Purkinje cell (primary cell): ENCODE measurements at places on chromosomes 12 and 14. TPM values are rescaled to one million over a fixed set of nuclear protein-coding genes. Genes with fewer than 3 reads are reported as not detected.

Gene SPIC
- not detected in 2 replicates for polyA plus RNA-seq

Gene AKAP5
- polyA plus RNA-seq = 0.28 and 3.8 TPM in 2 replicates

Gene GNB3
- polyA plus RNA-seq = 0.29 and 1.1 TPM in 2 replicates

Gene SNRPF
- 57.3 and 69.6 TPM in 2 replicates for polyA plus RNA-seq

Gene ADCY4
- polyA plus RNA-seq = 0.99 TPM in 1 of 2 replicates, not detected in the other

Gene ALX1
- not detected in 2 replicates for polyA plus RNA-seq

Gene RAPGEF3
- 0.04 and 1.0 TPM in 2 replicates for polyA plus RNA-seq

Gene TOMM20L
- polyA plus RNA-seq = not detected in 2 replicates

Gene TAS2R13
- 0.20 and 0.54 TPM in 2 replicates for polyA plus RNA-seq

Gene ANO4
- 215 and 244 TPM in 2 replicates for polyA plus RNA-seq

Gene ARF6
- polyA plus RNA-seq = 40.9 and 41.1 TPM in 2 replicates

Gene CD27
- 1.6 TPM in 1 of 2 replicates, not detected in the other for polyA plus RNA-seq

Gene ARHGDIB
- 8.2 TPM in 1 of 2 replicates, not detected in the other for polyA plus RNA-seq

Gene ASB2
- polyA plus RNA-seq = not detected in 2 replicates

Gene SERPINA10
- polyA plus RNA-seq = 0.84 and 1.7 TPM in 2 replicates

Gene CLEC4C
- not detected in 2 replicates for polyA plus RNA-seq

Gene PLXNC1
- polyA plus RNA-seq = 2.1 and 3.8 TPM in 2 replicates

Gene DENND5B
- 30.1 and 32.0 TPM in 2 replicates for polyA plus RNA-seq

Gene PLEKHH1
- 3.3 and 4.6 TPM in 2 replicates for polyA plus RNA-seq

Gene SCN8A
- polyA plus RNA-seq = 30.8 and 40.5 TPM in 2 replicates
